ENCODE measurements at places on chromosomes 11 and 22. TPM values are rescaled to one million over a fixed set of nuclear protein-coding genes. Genes with fewer than 3 reads are reported as not detected.
A peak's percentile ranks its signal among the peaks of the same experiment; 100 is the strongest.

DNA sequence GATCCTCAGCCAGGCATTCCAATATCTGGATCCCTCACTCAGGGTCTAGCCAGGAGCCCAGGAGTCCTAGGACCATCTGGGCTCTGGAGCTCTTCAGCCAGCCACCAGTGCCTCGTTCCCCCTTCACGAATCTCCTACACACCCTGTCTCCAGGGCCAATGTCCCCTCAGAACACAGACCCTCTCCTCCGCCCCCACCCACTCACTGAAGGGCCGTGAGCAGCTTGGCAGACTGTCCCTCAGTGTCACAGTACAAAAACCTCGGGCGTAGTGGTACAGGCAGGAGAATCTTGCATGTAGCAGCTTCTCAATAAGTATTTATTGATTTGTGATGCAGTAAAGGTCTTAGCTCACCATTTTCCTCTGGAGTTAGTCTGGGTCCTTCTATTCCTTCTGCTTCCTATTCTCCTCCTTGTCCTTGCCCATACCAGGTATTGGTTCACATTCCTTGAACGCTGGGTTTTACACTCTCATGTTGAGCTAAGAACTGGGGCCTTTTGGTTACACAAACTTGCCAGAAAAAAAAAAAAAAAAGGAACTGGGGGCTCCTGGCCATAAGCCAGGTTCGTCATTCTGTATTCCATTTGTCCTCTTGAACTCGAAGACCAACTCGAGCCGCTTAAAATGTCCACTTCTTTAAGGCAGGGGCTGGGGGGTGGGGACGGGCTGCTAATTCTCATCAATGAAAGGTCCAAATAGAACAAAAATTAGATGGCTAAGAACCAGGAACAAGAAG lies 2.3 kb downstream of the CXCR5 start:
- DNase-seq: no peak

DNA sequence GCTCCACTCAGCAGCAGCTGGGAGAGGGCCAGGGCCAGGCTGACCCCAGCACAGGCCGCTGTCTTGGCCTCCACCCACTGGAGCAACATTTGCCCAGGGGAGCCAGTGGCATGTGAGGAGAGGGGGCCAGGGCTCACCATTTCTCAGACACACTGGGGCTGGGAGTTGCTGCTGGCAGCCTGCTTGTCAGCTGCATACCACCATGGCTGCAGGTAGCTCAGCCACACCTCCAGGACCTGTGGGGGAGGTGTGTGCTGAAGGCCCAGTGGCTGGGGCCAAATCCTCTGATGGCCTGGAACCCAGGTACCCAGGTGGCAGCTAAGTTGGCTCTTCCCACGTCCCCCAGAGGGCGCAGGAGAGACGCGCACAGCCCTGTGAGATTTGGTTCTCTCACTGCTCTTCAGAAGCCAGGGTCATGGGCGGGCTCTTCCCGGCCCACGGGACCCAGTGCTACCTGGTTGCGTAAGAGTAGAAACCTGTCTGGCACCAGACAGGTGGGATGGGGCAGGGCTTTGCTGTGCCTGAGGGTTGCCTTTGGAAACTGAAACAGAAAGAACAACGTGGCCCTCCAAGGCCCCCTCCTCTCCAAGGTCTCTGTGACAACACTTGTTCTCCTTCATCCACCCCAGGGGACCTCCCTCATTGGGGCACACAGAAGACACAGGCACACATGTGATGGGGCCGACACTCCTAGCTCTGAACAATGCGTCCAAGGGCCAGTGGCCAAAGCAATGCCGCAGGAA lies 98.8 kb downstream of the MED15 start:
- no peak for DNase-seq

DNA sequence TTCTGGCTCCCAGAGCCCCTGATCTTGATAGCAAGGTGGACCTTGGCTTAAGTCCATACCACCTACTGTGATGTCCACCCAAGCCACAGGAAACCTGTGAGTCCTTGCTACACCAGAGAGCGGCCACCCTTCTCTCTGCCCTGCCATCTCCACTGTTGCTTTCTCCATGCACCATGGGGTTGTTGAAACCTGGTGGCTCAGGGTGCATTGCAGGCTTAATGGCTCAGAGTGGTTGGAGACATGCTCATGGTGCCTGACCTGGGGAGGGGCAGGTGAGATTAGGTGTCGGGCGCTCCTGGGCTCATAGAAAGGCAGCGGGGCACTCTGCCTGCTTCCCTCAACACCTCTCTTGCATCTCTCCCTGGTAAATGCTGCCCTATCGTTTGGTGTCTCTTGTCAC lies 25.0 kb upstream of the CACNG2 start:
- no peak for DNase-seq

DNA sequence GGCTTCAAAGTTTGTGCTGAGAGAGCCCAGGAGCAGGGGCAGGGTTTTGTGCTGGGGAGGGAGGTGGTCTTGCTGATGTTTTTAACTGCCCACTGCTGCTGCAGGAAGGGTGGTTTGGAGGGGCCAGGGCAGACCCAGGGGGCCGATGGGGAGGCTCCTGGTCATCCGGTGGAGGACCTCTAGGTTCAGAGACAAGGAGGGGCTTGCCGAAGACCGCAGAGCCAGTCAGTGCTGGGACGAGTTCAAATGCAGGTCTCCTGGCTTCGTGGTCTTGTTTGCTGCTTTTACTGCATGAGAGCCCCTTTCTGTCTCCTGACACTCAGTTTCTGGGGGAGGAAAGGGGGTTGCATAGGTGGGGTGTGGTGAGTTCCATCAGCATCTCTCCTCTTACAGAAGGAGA lies 26.0 kb downstream of the CACNA1I start:
- DNase-seq: no peak

GRCh38 chr11:73344191-73344607 lies 32.0 kb upstream of the RELT start:
- DNase-seq: no peak

GRCh38 chr11:13012056-13012661 lies 3.0 kb downstream of the RASSF10 start:
- DNase-seq: no peak

- DNase-seq: peak; percentile 68
Observed at GRCh38 chr11:1146365-1146764, 11.4 kb upstream of the MUC5AC start.

DNA sequence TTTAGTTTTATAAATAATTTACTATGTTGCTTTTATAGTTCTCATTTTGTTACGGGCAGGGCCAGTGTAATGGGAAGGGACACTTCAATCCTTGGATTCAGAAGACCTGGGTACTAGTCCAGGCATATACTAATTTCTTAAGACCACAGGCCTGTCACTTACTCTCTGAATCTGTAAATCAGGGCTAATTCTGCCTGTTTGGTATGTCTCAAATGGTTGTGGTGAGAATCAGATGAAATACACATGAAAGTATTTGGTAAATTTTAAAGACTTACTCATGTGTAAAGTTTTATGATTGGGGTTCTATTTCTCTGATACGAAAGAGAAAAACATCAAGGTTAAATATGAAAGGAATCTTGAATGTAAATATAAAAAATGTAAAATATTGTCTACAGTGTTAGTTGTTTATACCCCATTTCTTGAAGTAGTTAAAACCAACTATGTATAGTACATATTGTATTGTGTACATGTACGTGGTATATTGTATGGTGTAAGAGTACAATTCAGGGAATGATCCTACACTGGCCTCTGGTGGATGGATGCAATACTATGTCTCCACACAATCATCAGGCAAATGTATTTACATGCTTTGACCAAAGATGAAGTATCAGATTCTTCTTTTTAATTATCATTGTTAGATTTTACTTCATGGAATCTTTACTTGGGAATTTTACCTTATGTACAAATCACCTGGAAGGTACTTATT lies 24.5 kb upstream of the RAG2 start:
- DNase-seq: no peak

GRCh38 chr11:77370217-77370616 lies 68.7 kb upstream of the GDPD4 start:
- DNase-seq: no peak

- no peak for DNase-seq
Observed at GRCh38 chr11:6572215-6572614, 31.2 kb downstream of the RRP8 start.

DNA sequence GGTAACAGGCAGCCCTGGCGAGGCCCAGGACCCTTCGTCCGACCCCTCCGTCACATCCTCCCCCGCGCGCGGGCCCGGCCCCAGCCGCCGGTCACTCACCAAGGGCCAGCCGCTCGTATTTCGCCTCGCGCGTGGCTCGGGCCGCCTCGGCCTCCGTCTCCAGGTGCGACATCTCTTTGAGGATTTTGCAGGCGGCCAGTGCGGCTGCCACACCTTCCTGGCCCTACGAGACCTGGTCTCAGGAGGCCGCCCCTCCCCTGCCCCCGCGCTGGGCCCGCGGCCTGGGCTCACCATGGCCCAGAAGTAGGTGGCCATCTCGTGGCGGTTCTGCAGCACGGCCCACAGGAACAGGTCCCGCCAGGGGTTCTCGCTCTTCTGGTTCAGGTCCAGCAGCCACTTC lies 14.1 kb downstream of the TSSC4 start:
- no peak for DNase-seq

DNA sequence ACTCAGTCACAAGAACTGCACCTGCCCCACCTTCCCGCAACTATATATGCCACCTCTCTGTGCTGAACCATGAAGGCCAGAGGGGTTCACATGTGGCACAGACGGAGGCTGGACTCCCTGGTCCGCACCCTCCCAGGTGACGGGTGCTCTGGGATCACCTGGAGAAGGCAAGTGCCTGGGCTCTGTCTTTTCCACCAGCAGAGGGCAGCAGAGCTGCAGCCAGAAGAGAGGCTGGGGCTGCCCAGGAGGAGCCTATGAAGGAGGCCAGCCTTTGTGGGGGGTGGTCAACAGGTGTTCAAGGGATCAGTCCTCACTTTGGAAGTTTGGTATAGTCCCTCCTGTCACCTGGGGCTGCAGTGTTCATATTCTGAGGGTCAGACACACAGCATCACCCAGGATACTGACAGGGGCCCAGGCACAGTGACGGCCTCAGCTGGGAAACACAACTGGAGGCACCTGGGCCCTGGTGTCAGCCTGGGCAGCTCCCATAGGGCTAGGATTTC lies 39.2 kb upstream of the IGLL5 start:
- DNase-seq: peak; percentile 79

GRCh38 chr11:1651411-1651980 lies 21.9 kb downstream of the KRTAP5-5 start:
- peak; percentile 24 for DNase-seq

DNA sequence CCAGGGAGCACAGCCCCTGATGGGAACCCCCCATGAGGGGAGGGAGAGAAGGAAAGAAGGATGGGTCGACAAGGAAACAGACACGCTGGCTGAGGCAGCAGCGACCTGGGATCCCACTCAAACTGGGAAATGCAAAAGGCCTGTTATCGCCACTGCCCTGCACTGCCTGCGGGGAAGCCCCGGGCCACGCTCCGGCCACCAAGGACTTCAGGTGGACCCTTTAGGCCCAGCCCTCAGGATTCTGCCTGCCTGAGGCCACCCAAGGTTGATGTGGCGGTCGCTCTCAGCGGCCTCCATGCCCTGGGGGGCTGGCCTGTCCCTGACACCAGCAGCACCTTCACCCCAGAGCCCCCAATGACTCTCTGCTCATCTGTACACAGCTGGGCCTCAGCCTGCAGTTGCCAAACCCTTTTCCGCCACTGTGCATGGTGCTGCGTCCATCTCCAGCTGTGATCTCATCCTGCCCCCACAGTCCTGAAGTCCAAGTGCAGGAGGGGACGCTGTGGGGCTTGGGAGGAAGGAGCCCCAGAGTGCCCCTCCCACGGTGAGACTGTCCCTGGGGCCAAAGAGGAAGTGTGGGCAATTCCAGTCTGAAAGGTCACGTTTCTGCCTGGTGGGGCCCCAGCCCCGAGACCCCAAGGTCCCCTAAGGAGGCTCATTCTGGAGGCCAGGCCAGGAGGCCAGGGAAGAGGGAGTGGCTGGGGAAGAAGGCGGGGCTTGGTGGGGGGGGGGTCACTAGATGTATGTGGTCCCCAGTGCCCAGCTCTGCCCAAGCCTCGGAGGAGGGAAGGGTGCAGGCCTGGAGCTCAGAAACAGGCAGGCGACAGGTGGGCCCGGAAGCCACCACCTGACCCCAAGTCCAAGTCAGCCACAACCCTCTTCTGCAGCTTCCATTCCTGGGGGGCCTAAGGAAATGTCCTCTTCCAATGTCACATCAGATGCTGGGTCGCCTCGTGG lies 31.6 kb downstream of the OSBPL5 start:
- peak; percentile 70 for DNase-seq

DNA sequence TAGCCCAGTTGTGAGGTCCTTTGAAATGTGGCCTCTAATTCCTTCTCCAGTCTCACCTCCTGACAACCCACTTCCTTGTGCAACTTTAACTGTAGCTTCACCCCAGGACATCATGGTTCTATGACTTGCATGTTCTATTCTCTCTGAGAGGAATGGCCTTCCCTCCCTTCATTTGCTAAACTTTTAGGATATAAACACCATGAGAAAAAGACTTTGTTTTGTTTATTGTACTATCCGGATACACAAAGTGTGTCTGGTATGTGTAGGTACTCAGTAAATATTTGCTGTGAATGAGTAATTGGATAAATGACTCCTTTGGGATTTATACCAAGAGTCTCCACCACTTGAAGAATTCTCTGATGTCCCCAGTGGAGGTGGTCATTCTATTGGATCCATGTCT lies 547.6 kb downstream of the INSC start:
- DNase-seq: no peak

- DNase-seq: no peak
Observed at GRCh38 chr11:94664346-94664745, 97.2 kb downstream of the PIWIL4 start.

DNA sequence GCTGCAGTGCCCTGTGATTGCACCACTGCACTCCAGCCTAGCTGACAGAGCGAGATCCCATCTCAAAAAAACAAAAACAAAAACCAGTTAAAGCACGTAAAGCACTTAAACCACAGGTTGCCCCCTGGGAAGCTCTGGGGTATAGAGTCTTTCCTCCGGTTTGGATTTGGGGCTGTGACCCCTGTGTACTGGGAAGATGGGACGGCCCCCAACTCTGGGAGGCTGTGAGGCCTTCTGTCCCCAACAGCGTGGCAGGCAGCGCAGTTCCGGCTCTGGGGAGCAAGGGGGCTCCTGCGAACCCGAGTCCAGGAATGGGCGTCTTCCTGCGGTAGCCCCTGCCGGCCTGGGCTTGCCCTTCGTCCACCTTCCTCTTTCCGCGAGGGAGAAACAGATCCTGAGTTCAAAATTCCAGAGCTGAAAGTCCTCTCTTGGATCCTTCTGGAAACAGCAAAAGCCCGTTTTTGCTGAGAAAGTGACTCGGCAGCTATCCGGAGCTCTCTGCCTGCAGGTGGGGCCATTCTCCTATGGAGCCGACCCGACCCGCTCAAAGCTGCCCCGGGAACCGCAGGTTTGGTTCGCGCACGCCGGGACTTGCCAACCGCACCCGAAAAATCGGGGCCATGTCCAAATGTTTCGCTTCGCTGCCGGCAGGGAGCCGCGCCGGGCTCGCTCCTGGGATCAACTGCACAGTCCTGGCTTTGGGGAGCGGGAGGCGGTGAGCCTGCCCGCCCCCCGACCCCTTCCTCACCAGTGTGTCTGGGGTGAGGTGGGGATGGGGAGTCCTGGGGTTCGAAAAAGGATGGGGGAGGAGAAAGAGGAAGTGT lies 36.3 kb upstream of the POLA2 start:
- no peak for DNase-seq

The GGTLC2 gene
- total RNA-seq: not detected

The OTOG gene
- total RNA-seq: not detected

The SHANK2 gene
- total RNA-seq: 5.9 TPM

The NCF4 gene
- 2.2 TPM for total RNA-seq

Measured in suprapubic skin (tissue), 4 donors.